ENCODE measurements at places on chromosomes 12 and 14.

DNA sequence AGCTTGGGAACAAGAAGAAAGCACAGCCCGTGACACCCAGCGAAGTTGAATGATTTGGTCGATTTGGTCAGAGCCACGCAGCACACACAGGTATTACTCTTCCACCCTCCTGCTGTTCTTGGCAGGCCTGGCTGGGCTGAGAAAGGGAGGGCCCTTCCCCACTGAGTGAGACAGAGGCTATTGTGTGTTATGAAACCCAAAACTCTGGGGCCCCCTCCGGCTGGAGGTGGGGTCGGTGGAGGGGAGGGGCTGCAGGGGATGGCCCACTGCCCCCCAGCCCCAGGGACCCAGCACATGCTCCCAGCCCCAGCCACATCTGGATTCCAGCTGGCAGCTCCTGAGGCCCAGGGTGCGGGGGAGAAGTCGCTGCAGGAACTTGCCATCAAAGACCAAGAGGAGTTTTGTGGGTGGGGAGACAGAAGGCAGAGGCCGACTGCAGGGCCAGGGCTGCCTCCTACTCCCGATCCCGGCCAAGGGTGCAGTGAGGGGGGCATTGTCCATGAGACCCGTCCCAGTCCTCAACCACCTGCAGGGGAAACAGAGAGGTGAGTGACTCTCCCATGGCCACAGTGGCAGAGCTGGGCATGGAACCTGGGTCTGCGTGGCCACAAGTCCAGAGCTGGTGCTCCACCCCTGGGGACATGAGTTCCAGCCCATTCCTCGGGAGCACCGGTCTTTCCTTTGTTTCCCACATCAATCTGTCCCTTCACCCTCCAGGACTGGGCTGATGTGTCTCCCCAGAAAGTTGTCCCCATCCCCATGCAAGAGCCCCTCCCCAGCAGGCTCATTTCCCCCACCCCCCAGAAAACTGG is 8.7 kb downstream of the TMEM119 start:
- no peak for DNase-seq

DNA sequence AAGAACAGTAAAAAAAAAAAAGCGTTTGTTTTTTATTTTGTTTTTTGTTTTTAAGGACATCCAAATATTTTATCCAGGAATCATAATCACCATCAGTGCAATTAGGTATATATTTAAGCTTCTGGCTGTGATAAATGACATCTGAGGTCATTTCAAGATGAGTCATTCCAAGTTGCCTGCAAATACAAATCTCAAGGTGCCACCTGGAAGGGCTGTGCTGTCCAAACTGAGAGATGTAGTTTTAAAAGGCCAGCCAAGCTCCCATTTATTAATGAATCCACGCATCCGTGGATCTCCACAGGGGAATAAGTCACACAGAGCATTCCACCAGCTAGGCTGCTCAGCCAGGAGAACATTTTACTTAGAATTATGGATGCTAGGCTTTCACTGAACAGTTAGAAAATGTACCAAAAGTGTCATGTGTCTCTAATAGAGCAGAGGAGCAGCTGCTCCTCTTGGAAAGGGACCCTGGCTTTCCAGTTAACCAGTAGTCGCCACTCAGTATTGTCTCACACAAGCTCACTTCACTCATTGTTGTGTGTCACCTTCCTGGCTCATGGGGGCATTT is 1151.4 kb upstream of the TMEM132C start:
- no peak for DNase-seq

- DNase-seq, result no peak
Observed at GRCh38 chr12:119415714-119416113, 81.2 kb downstream of the CCDC60 start.

DNA sequence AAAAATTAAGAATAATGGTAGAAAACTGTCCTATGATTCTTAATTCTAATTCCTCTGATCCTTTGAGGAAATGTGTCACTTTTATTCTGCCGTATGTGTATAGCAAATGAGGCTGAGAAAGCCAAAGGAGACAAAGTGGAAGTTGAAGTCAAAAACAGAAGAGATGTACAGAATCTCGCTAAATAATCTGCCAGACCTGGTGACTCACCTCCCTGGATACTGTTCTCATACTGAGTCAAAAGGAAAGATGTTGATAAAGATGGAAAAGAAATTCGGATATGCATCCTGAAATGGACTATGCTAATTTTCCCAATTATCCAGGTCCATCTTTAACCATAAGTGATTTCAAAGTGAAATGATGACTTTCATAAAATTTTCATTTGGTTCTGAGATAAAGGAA is 92.5 kb downstream of the DUSP6 start:
- no peak for DNase-seq

DNA sequence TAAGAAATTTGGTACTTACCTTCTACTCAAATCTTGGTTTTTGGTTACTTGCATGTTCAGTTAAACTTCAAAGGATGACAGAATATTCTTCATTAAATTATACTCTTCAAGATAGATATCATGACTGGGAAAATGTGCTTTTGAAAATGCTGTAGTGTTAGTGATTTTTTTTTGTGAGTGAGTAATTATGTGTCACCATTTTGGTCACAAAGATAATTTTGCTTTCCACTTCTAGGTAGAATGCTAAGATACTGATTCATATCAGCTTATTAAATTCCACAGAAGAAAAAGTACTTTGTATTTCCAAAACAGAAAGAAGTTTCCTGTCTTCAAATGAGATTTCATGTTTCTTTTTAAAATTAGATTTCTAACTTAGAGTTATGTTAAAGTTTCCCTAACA is 61.2 kb downstream of the ATXN7L3B start:
- no peak for DNase-seq

GRCh38 chr12:47725893-47726292 is 603 bp upstream of the ENDOU start:
- no peak for DNase-seq

DNA sequence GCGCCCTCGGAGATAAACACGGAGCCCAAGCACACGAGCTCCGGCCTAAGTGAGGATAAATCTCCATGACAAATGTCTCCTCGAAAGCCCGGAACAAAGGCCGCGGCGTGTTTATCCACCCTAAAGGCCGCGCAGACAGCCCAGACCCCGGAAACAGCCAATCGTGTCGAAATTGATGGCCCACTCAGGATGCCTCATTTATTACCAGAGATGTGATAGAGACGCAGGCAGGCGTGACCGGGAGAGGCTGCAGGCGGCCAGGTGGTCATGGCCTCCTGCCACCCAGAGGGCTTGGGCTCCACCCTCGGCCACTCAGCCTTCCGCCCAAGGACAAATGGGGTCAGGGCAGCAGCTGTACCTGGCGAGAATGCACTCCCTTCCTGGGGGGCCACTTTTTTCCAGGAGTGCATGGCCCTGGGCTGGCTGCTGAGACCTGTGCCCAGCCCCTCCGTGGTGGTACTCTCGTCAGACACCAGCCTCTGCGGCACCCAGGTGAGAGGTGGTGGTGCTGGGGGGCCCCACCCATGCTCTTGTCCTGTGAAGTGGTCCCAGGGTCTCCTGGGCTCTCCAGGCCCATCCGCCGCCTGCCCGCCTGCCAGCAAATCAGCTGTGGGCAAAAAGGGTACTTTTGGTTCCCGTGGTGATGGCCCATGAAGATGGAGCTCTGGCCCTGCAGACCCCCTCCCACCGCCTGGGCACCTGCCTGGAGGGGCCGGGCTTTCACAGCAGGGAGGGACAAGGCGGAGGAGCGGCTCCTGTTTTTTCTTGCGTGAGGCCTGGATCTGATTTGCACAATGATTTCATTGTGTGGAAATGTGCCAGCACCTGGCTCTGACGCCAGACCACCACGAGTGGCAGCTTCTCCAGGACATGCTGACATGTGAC is 211.5 kb upstream of the C14orf180 start:
- DNase-seq, result no peak

DNA sequence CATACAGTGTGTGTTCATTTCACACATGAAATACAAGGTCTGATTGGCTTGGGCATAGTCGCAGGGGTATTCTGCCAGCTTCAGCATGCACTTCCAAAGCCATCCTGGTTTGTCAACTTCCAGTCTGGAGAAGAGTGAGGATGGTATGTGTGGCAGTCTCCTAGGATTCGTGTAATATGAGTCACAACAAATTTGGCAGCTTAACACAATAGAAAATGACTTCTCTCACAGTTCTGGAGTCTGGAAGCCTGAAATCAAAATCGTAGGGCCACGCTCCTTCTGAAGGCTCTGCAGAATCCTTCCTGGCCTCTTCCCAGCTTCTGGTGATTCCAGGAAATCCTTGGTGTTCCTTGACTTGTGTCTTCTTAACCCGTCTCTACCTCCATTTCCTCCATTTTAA is 167.5 kb downstream of the PPM1H start:
- no peak for DNase-seq

- DNase-seq, result no peak
Observed at GRCh38 chr12:13135371-13136178, 32.1 kb upstream of the GSG1 start.

GRCh38 chr12:62192903-62193250 is 67.3 kb upstream of the USP15 start:
- no peak for DNase-seq

- no peak for DNase-seq
Observed at GRCh38 chr12:42235426-42235825, 2.6 kb downstream of the YAF2 start.

DNA sequence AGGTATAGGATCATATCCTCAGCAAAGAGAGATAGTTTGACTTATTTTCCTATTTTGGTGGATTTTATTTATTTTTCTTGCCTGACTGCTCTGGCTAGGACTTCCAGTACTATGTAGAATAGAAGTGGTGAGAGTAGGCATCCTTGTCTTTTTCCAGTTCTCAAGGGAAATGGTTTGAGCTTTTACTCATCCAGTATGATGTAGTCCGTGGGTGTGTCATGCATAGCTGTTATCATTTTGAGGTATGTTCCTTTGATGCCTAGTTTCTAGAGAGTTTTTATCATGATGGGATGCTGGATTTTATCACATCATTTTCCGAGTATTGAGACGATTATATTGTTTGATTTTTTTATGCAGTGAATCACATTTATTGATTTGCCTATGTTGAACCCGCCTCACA is 97.2 kb downstream of the MGAT4C start:
- no peak for DNase-seq

GRCh38 chr12:29148596-29148910 is 525 bp upstream of the FAR2 start:
- DNase-seq, result no peak

Measured in activated CD8-positive, alpha-beta memory T cell treated with anti-CD3 and anti-CD28 coated beads for 4 hours (primary cell).